ENCODE measurements at places on chromosomes 5 and 9.

DNA sequence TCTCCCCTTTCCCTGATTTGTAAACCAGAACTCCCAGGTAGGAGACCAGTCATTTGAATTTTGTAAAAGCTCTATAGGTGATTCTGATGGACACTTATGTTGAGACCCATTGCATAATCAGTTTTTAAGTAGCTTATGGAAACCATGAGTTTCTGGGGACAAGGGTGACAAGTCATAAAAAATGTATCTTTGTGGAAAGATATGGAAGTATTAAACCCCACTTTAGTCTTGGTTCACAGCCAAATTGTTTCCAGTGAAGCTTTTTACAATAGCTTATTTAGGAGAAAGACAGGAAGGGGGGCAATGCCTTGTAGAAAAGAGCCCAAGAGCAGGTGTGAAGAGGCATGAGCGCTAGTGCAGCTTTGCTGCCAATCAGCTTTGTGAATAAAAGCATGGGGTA lies 453 bp upstream of the CCL28 start:
- peak; percentile 70 for DNase-seq

GRCh38 chr5:102294886-102295395 lies 1.1 kb downstream of the SLCO4C1 start:
- DNase-seq = no peak

GRCh38 chr5:73152411-73153388 lies 20.3 kb upstream of the TMEM174 start:
- peak; percentile 28 for DNase-seq

DNA sequence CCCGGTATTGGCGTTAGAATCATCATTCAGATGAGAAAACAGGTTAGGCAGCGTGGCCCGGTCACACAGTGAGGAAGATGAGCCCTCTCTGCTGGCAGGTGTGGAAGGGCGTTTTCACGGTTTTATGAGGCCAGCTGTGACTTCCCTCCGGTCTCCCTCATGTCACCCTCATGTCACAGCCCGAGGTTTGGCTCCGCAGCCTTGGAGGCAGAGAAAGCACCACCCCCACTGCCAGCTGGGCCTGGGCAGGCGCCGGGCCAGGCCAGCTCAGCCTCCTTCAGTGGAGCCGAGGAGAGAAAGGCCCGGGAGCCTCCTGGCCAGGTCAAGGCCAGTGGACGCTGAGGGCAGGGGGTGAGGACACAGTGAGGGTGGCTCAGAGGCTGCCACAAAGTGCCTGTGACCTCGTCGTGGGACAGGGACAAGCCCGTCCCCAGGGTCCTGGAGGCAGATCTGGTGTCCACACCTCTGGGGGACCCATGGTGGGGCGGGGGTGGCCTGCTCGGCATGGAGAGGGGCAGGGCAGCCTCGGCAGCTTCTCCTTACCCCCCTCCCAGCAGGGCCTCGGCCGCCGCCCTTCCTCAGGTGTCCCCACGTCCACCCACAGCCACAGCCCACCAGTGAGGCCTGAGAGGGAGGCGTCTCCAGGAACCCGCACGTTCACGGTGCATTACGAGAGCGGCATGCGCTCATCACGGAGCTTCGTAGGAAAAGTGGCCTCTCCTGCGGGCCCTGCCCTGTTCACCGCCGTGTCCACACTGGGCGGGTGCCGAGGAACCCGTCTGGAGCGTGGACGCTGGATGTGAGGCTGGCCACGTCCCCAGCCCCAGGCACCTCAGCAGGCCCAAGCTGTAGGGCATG lies 32.2 kb downstream of the EXD3 start:
- no peak for DNase-seq

DNA sequence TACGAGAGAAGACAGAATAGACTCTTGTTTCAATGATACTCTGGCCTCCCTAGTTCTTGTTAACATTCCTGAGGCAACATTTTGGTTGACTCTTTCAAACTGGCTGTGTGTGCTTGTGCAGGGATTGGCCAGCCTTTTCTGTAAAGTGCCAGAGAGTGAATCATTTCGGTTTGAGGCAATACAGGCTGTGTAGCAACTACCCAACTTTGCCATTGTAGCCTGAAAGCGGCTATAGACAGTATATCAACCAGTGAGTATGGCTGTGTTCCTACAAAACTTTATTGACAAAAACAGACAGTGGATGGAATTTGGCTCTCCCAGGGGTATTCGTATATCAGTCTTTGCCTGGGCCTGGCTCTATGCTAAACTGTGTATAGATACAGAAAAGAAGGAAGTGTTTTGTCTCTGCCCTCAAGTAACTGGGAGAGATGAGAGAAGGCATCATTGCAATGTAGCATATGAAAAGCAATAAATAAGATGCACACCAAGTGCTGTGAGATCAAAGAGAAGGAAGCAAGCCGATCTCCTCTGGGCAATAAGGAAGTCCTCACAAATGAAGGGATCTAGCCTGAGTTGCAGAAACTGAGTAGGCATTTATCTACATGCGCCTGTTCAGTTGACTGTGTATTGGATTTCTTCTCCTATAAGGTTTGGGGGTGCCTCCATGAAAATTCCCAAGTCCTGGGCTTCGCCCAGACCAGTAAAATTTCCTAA lies 568.0 kb upstream of the KLF4 start:
- DNase-seq = no peak

GRCh38 chr5:148747536-148747906 lies 78.9 kb upstream of the ADRB2 start:
- DNase-seq = no peak

DNA sequence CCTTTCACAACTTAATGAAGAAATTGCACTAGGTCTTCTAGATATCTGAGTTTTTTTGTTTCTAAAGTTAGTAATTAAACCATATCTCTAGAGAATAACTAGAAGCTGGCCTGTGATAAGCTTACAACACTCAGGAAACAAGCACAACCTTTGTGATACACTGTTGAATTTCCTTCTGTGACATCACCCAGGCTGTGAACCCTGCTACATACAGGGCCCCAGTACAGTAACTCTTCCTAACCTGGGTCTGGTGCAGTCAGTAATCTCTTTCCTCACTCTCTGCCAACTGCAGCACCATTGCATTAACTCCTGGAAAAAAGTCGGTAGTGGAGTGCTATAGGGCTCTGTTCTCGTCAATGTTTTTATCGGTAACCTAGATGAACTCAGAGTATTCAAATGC lies 10.6 kb upstream of the IGFBPL1 start:
- no peak for DNase-seq

GRCh38 chr9:124968238-124968637 lies 27.4 kb upstream of the GOLGA1 start:
- DNase-seq = no peak
